ENCODE measurements at places on chromosomes 2 and 18.

- no peak for DNase-seq
Measured at GRCh38 chr2:231597014-231597611, 4.4 kb downstream of the TEX44 start.

GRCh38 chr2:143480601-143481236 is 351.5 kb downstream of the ARHGAP15 start:
- no peak for DNase-seq

DNA sequence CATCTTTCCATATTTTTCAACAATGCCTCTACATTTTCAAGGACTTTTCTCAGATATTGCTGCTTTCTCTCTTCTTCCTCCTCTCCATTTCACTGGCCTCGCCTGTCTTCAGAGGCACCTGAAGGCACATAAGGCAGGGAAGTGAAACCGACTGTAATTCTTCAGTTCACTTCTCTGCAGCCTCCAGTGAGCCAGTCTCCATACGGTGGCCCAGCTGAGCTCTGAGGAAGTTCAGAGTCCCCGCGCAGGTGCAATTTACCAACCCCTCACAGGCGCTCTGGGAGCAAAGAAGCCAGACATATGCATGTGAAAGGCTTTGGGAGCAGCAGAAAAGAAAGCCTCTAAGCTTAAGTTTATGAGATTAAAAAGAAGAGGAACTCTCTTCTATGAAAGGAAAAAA is 12.4 kb downstream of the KLHL14 start:
- no peak for DNase-seq

GRCh38 chr18:31581498-31582197 is 10.0 kb upstream of the TTR start:
- DNase-seq, result no peak

- no peak for DNase-seq
Measured at GRCh38 chr2:178420463-178420999, 30.4 kb downstream of the PRKRA start.

GRCh38 chr2:119688616-119689015 is 9.6 kb downstream of the TMEM177 start:
- no peak for DNase-seq

DNA sequence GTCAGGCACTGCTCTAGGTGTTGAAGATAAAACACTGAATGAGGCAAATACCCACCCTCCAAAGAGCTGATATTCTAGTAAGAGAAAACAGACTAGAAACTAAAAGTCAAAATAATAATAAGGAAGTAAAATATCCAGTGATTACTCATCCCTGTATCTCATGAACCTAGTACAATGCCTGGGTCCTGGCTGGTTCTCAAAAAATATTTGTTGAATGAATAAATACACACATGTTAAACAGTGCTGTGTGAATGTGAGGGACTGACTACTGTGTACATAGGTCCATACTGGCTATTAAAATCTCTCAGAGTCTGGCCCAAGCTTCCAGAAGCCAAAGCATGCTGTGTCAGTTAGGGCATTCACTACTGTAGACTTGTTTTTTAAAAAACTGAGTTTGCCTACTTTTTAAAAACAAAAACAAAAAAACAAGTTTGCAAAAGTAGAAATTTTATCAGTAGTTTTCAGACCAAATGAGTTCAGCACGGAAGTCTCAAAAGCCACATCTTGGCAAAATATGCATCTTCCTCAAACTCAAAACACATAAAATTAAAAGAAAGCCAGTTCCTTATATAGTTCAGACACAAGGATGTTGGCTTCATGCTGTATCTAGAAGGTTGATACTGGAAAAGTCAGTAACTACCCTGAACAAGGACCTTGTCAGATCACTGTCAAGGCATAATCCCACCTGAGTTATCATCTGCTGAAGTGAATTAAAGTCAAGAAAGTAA is 136.2 kb downstream of the THADA start:
- no peak for DNase-seq

DNA sequence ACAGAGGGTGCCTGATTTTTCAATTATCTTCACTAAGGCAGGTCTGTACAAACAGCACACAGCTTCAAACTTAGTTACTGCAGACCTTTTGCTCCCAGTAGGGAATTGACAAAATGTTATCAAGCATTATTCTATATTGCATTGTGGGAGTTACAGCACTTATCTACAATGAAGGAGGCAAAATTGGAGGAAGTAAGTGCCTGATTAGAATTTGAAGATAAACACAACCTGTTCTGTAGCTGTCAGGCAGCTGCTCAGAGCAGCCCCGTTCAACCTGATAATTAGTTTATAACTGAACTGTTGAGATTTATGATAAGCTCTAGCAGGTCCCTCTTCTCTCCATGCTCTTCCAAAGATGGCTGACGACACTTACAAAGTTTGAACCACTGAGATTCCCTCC is 364.4 kb upstream of the CYRIA start:
- DNase-seq, result no peak

DNA sequence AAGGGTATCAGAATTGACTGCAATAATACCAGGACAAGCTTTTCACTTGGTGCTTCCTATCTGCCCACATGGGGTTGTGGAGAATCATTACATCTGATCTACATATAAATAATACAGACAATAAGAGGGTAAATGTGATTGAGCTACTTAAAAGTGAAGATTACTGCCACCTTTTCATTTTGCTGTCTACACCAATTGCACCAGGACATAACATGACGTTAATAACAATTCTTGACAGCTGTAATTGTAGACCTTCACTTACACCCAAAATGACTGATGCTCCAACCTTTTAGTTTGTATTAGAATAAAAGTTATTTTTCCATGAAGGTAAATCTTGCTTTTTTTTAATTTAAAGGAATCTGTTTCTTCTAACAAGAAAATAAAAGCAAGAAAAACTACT is 36.5 kb upstream of the TTN start:
- no peak for DNase-seq

- no peak for DNase-seq
Measured at GRCh38 chr2:134144081-134144596, 109.7 kb upstream of the MGAT5 start.

- no peak for DNase-seq
Measured at GRCh38 chr18:56139792-56140254, 498.6 kb downstream of the TXNL1 start.

GRCh38 chr2:71619230-71619741 is 165.9 kb downstream of the DYSF start:
- no peak for DNase-seq

DNA sequence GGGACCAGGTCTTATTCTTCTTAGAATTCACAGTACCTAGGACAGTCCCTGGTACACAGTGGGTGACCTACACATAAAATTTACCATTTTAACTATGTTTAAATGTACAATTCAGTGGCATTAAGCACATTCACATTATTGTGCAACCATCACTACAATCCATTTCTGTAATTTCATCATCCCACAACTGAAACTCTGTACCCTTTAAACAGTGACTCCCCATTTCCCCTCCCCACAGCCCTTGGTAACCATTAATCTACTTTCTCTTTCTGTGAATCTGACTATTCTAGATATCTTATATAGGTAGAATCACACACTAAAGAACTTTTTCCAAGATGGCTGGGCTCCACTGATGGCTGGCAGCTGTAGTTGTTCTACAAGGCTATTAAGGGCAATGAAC is 41.6 kb downstream of the GFPT1 start:
- DNase-seq, result no peak

Measured in stimulated activated CD8-positive, alpha-beta memory T cell treated with anti-CD3 and anti-CD28 coated beads, Interleukin-4, amount 100 ng/mL, for 4 hours (primary cell).